Activated CD8-positive, alpha-beta memory T cell treated with anti-CD3 and anti-CD28 coated beads, Interleukin-2, amount 50 U/mL, for 4 hours (primary cell): ENCODE measurements at places on chromosomes 3 and 15.

DNA sequence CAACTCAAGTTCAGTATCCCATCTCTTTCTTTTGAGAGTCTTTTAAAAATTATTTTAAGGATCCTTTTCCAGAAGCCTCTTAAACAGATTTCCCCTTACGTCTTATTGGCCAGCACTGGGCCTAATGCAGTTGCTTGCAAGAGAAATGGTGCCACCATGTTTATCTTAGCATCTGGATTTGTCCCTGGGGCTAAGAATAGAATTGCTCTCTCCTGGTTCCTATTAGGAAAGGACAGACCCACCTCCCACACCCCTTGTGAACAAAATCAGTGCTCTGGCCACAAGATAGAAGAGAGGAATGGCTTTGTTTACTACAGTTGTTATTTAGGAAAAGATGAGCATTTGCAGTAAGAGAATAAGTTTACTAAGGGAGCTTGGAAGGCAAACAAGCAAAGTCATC is 128.2 kb upstream of the CGNL1 start:
- no peak for DNase-seq

DNA sequence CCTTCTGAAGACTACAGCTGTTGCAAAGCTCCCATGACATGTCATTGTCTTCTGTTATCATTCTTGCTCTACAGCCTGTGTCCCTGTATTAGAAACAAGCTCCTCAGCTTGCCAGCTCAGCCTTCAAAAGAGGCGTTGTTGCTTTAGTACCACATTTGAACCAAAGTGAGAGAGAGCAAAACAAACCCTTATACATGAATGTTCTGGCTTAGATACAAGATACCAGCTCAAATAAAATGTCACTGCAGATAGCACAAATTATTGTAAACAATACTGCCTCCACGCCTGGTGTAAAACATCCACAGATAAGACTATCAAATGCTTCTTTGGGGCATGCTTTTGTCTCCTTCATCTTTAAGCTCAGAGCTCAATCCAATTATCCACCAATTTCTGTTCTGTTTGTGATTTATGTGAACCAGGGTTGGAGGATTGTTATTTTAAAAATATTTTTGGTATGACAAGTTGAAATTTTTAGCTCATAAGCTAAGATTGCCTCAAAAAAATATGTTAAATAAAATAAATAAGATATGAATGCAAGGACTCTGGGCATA is 403.6 kb upstream of the CDIN1 start:
- no peak for DNase-seq

DNA sequence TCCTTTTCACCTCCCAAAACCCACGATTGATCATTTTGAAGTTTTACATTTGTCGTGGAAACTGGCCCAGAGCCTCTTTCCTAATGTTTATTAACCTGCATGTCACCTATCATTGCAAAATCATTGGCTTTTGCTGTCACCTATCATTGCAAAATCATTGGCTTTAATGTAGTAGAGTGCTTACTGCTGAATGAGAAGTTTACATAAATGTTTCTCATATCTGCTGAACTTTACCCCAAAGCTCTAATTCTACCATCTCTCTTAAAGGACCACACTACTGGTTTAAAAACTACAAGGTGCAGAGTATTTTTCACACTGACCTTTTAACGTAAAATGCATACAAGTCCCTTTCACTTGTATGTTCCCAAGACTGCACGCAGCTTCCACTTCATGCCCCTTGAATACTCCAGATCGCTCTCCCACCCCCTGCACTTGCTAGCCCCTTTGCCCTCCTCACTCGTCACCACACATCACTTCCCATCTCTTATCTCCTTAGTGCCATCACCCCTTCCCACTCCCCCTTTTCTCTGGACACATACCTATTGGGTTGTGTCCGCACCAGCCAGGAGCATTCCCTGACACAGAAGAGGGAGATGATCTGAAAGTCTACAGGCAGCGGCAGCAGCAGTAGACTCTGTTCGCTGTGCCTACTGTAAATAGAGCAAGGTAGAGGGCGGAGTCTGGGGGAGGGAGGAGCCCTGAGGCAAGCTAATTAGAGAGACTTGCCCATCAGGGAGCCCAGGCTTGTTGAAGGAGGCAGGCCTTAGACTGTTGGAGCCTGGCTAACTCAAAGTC is 30.2 kb upstream of the ATOSA start:
- DNase-seq = no peak

GRCh38 chr3:31054032-31054431 is 159.6 kb upstream of the GADL1 start:
- no peak for DNase-seq

DNA sequence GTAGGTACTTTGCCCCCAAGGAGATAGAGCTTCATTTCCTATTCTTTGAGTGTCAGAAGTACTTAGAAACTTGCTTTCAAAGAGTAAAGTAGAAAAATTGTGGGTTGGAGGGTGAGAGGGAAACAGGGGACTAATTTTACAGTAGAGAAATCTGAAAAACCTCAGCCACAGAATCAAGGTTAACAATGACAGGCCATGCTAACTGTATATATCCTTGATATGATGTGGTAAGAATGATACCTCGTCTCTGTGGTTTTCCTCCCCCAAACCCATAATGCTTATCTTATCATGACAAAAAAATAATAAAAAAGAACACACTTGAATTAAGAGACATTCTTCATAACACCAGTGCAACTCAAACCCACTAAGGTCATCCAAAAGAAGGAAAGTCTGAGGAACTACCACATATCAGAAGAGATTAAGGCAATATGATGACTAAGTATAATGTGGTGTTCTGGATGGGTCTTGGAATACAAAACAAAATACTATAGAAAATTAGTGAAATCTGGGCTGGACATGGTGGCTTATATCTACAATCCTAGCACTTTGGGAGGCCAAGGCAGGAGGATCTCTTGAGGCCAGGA is 360.4 kb downstream of the ULK4 start:
- DNase-seq = no peak

DNA sequence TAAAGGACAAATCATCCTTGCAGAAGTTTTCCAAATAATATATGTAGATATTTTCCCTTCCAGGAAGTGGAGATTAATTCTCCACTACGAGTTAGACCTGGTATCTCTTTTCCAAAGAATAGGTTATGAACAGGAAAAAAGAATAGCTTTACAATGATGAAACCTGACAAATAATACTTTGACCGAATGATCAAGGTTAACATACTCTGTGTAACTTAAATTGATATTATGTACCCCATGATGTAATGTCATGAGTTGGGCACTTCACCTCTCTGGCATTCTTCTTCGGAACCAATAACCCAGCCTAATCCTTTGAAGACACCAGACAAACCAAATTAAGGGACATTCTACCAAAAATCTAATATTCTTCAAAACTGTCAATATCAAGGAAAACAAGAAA is 48.7 kb upstream of the CNTN3 start:
- no peak for DNase-seq

DNA sequence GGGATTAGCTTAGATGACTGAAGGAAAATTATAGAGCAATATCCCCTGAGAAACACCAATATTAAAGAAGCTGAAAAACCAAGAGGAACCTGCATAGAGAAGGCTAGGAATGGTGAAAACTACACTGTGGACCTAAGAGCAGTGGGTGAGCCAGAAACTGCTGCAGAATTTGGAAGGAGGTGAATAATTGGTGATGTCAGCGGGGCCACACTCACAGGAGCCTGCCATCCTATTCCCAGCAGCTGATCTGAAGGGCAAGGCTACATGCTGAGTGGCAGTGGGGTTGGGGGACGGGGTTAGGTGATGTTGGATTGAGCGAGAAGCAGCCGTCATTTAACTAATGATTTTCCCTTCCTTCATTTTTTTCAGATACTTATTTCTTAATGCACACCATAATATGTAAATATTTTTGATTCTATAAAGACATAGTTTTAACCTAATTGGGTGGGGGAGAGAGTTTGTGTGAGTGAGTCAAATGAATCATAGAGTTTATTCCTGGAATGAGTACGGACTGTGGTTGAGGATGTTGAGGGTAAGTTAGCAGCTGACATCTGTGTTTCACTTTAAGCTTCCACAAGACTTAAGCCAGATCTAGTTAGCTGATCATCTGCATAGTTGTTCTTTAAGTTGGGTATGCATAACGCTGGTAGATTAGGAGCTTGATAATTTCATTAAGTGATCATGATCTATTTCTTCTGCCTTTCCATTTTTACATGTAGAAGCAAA is 222.8 kb downstream of the PTPRG start:
- DNase-seq = no peak

GRCh38 chr3:10852066-10852808 is 36.2 kb downstream of the SLC6A11 start:
- DNase-seq = no peak

DNA sequence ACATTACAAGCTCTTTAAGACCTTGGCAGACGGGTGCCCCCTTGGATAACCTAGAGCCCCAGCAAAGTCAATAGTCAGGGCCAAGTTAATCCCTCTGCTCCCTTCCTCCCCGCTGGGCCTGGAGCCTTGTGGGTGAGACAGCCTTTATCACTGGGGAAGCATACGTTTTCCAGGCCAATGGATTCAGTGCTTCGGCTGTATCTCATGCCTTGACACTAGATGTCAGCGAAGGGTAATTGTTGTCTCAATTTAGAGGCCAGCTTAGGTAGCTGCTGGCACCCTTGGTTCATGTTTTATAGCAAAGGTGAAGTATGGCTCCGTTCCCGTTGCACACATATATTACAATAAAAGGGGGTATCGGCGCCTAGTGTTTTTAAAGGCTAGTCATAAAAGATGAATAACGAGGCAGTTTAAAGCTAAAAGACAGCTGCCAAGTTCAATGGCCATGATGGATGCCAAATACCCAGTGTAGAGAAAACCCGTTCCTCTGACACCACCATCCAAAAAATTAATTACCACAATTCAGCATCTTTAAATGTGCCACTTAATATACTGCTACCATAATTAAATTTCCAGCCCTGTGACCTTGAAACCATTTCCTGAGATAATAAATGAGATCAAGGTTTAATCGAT is 52.3 kb upstream of the BNIP2 start:
- DNase-seq = no peak

- no peak for DNase-seq
Observed at GRCh38 chr3:78878011-78878410, 889.8 kb downstream of the ROBO1 start.

- DNase-seq = no peak
Observed at GRCh38 chr3:129014148-129014547, 13.0 kb downstream of the EFCC1 start.

GRCh38 chr3:188232656-188233055 is 78.7 kb downstream of the LPP start:
- no peak for DNase-seq

- DNase-seq = no peak
Observed at GRCh38 chr3:119676020-119676419, 1.2 kb downstream of the COX17 start.

DNA sequence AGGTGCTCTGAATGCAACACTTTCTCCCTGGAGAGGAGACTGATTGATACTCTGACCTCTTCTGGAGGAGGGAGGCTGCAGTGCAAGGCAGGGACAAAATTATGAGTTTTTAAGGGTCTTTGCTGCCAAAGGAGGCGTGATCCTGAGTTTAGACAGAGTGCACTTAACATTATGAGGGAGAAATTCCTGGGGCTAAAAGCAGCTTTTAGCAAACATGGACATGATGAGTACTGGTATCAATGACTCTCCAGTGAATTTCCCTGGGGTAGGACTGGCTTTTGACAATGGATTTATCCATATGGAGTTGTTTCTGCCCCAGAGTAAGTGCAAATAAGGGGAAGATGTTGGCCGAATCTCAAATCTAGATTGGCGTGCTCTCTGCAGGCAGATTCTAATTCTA is 133.1 kb downstream of the THSD4 start:
- DNase-seq = no peak

DNA sequence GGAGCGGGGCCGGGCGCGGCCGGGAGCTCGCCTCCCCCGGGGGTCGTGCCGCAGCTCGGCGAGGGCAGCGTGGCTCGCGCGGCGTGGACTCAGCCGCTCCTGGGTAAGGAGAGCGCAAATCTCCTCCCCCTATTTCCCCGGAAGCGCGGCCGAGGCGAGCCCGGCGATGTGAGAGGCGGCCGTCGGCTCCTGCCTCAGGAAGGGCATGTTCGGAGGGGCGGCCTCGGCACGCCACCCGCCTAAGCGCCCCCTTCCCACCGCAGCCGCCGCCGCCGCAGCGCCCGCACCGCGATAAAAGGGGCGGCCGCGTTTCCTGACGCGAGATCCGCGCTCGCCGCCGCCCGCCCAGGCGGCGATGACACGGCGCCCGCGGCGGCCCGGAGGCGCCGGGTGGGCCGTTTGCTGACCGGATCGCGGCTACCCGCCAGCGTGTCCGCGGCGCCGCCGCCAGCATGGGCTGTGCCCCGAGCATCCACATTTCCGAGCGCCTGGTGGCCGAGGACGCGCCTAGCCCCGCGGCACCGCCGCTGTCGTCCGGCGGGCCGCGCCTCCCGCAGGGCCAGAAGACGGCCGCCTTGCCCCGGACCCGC is at the start of gene PDE8A:
Gene PDE8A, plus strand, starts transcription at position 146 of the 590 bp plus-strand sequence. Its CDS starts 307 bp downstream, at position 453.
- no peak for DNase-seq

- DNase-seq = no peak
Observed at GRCh38 chr3:194423317-194423716, 24.3 kb upstream of the GP5 start.

DNA sequence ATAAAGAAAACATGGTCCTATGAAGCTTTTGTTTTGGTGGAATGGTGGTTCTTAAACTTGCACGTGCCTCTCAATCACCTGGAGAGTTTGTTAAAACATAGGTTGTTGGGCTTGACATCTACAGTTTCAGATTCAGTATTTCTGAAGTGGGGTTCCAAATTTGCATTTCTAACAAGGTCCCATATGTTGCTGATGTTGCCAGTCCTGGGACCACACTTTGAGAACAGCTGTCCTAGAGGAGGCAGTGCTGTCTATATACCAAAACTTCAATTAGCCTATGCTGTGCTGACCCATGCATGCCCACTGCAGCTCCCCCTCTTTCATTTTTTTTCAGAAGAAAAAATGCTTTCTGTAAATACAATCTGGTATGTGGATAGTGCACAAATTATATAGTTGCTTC is 31.3 kb downstream of the ALCAM start:
- DNase-seq = no peak

- DNase-seq = no peak
Observed at GRCh38 chr3:194775266-194775665, 89.6 kb downstream of the FAM43A start.

GRCh38 chr15:61051569-61052031 is 177.5 kb downstream of the RORA start:
- no peak for DNase-seq

DNA sequence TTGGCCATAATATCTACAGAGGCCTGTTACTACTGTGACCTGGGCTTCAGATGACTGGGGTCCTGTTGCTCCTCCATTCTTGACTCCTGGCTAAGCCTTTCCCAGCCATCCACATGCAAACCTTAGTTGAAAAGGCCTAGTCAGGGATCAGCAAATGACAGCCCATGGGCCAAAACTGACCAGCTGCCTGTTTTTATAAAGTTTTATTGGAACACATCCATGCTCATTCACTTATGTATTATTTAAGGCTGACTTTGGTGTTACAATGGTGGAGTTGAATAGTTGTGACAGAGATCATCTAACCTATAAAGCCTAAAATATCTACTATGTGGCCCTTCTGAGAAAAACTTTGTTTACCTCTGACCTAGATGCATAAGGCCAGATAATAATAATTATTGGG is 16.8 kb upstream of the SLC4A7 start:
- no peak for DNase-seq

DNA sequence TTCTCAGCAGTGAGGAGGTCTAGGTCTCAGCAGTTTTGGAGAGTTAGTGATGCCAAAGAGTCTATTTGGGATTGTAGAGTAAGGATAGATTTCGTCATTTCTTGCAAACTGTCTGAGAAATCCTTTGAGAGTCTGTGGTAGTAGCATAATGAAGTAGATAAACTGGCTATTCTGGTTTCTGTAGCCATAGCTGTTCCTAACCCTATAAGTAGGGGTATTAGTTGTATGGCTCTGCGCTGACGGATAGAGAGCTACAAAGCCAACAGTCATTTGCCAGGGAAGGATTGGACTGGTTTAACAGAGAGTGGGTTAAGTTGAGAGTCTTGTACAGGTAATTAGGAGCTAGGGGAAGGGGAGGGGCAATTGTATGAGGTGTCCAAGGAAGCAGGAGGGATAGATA is 50.6 kb downstream of the KLHDC8B start:
- DNase-seq = no peak
